ENCODE measurements at places on chromosomes 11 and 22.

GRCh38 chr11:24124876-24125275, 372.0 kb upstream of the LUZP2 start:
- DNase-seq = no peak

- no peak for DNase-seq
Observed at GRCh38 chr11:132751516-132752250, 780.6 kb downstream of the OPCML start.

DNA sequence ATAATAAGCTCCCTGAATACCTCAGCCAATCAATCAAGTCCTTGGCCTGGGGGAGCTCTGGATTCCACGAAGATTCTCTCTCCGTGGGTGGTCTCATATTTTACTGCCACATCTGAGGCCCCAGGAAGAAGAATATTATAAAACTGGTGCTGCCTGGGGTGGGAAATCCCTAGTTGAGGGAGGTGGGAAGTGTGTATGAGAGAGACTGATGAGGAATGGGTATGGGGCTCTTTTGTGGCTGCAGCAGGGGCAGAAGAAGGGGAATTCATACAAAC, 71.5 kb downstream of the SYN3 start:
- DNase-seq = peak; percentile 69

DNA sequence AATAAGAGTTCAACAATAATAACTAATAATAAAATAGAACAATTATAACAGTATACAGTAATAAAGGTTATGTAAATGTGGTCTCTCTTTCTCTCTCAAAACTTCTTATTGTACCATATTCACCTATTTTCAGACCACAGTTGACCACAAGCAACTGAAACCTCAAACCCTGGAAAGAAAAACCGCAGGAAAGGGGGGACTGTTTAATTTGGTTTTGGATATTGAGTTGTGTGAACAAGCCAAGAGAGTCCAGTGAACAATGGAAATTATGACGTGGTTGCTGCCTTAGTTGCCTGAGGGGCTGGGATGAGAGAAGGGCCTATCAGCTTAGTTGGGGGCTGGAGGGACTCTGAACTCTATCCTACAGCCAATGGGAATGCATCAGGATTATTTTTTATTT, 178.7 kb upstream of the POU2AF2 start:
- no peak for DNase-seq

- DNase-seq = peak; percentile 27
Observed at GRCh38 chr22:41596776-41597634, 7.4 kb upstream of the PMM1 start.

All from fibroblast of skin of abdomen (primary cell).